ENCODE measurements at places on chromosomes 16 and 17.

- no peak for DNase-seq
Observed at GRCh38 chr17:50642722-50643656, 8.3 kb downstream of the ABCC3 start.

DNA sequence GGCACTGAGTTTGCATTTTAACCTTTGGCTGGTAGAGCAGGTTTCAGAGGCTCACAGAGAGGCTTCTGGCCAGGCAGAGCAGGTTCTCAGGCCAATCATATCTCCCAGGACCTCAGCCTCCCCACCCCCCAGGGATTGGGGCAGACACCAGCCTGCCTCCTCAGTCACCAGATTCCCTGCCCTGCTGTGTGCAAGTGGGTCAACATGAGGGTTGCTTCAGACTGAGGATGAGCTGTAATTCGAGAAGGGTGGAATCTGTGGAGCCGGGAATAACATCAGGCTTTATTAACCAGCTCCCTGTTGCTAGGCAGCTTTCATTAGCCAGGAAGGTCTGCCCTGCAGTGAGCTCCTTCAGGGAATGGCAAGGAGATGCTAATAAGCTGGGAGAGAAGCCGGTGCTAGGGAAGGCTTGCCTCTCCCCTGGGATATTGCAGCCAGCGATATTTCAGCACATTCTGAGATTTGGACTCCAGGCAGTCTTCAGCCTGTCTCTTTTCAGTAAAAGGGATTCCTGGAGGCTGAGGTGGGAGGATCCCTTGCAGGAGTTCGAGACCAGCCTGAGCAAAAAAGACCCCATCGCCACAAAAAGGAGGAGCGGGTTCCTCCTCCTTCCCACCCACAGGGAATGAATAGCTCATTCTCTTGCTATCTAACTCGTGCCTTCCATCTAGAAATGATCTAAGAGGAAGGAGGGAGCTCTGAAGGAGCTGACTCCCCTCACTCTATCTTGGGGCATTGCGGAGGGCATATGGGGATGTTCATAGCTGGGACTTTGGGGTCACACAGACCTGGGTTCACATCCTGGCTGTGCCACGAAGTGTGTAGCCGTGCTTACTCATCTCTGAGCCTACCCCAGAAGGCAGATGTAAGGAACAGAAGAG, 10.7 kb downstream of the SGSM2 start:
- DNase-seq: no peak

GRCh38 chr16:29757950-29758466, 12.2 kb upstream of the C16orf54 start:
- DNase-seq: no peak

DNA sequence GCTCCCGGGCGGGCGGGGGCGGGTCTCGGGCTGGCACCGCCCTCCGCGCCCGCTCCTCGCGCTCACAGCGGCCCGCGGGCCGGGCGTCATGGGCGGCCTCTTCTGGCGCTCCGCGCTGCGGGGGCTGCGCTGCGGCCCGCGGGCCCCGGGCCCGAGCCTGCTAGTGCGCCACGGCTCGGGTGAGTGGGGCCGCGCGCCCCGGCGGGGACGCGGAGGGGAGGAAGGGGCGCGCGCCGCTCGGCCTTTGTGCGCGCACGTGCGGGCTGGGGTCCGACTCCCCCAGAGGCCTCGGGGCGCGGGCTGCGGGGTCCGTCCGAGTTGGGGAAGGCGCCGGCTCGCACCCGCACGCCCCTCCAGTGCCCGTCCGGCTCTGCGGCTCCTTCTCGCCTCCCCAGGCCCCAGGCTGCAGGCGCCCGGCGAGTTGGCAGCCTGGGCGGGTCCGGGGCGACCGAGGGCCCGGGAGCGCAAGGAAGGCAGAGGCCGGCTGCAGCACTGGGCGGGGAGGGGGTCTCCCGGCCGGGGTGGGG, at the start of gene NME4:
TSS of gene NME4 (plus strand) at position 65 of the 527 bp plus-strand sequence. CDS start at position 89, 24 bp downstream.
- DNase-seq: no peak

DNA sequence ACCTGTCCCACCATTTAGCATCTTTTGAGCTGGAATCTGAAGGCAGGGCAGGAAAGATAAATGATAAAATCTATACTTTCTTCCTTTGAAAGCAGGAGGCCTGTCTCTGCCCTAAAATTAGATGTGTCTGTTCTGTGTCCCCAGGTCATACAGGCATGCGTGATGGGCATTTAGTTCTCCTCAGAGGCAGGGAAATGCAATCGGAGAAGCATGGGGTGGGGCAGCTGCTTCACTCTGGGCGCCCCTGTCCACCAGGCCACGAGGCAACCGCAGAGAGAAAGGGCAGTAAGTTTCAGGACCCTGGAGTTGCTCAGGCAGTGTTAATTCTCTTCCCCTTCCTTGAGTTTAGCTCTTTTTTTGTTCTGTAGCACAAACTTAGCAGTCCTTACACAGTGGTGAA, 25.1 kb downstream of the CLUAP1 start:
- DNase-seq: no peak

- DNase-seq: no peak
Observed at GRCh38 chr16:715477-716199, 720 bp downstream of the METRN start.

GRCh38 chr16:2776500-2777139, 460 bp downstream of the ELOB start:
- DNase-seq: no peak

Measured in stimulated activated CD4-positive, alpha-beta T cell treated with anti-CD3 and anti-CD28 coated beads, Interleukin-1b, Interleukin-23, amount 100 ng/mL, for 48 hours (primary cell).